ENCODE measurements at places on chromosomes 11 and 22.

DNA sequence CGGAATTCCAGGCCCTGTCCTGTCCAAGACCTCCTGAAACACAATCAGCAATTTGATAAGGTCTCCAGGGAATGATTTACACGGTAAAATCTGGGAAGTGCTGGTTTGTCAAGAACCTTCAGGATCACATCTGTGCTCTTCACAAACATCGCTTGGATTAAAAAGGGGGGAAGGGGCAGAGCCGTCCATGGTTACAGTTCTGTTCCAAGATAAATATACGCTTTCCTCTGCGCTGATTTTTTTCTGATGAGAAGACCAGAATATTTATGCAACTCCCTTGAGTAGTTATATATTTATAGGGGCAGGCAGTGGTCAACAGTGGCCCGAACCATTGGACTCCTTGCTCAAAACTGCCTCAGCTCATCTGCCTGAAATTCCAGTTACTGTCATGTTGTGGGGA is 9.2 kb upstream of the APOL5 start:
- no peak for DNase-seq

GRCh38 chr11:131418189-131418588 is 47.8 kb downstream of the NTM start:
- no peak for DNase-seq

DNA sequence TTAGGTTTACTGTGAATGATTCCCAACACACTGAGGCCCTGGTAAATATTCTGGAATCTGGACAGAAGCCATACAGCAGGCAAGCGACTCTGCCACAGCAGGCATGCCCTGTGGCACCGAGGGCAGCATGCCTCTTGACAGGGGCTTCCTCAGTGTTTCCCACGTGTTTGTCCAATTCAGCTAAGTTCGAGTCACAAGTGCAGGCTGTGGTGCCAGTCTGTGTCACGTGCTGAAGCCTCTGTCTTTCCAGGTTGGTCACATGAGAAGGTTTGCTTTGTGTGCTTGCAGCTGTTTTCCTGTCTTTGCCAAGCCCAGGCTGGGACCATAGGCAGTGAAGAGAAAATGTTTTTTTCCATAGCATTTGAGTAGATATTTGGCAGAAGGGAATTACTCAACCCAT is 2.4 kb upstream of the PPFIBP2 start:
- no peak for DNase-seq

GRCh38 chr22:36764641-36765040 is 11.3 kb downstream of the IFT27 start:
- DNase-seq: no peak

- DNase-seq: no peak
Observed at GRCh38 chr11:115428306-115428705, 75.9 kb downstream of the CADM1 start.

DNA sequence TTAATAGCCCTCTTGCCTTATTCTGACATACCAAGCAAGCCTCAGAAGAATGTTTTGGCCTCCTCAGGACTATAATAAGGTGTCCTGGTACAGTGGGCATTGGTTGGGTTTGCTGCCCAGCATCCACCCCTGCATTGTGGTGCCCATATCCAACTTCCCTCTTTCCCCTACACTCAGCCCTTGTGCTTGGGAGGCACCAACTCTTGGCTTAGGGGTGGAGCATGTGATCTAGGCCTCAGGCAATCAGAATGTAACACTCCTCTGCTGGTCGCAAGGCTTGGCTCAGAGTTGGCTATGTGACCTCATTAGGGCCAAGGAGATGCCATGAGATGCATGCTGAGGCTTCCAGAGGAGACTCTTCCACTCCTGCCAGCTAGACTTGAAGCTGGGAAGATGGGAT is 123.0 kb downstream of the CSNK2A3 start:
- no peak for DNase-seq

- DNase-seq: no peak
Observed at GRCh38 chr22:24026056-24026455, 15.0 kb downstream of the CABIN1 start.

GRCh38 chr22:48153726-48154125 is 1391.3 kb downstream of the TBC1D22A start:
- DNase-seq: no peak

- no peak for DNase-seq
Observed at GRCh38 chr22:48842976-48843375, 984.7 kb downstream of the BRD1 start.

- peak; percentile 47 for DNase-seq
Observed at GRCh38 chr22:29245626-29246385, 22.0 kb downstream of the RHBDD3 start.

GRCh38 chr11:101508370-101508769 is 75.4 kb downstream of the TRPC6 start:
- no peak for DNase-seq

DNA sequence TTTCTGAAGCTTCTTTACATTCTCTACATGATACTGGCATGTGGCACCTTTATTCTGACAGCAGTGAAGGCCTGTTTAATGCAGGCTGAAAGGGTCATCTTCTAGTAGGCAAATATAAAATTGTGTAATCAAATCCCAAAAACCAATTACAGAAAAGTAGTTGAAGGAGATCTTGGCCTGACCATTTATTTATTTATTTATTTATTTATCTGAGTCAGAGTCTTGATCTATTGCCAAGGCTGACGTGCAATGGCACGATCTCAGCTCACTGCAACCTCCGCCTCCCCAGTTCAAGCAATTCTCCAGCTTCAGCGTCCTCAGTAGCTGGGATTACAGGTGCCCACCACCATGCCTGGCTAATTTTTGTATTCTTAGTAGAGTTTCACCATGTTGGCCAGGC is 22.7 kb upstream of the CECR2 start:
- DNase-seq: no peak

DNA sequence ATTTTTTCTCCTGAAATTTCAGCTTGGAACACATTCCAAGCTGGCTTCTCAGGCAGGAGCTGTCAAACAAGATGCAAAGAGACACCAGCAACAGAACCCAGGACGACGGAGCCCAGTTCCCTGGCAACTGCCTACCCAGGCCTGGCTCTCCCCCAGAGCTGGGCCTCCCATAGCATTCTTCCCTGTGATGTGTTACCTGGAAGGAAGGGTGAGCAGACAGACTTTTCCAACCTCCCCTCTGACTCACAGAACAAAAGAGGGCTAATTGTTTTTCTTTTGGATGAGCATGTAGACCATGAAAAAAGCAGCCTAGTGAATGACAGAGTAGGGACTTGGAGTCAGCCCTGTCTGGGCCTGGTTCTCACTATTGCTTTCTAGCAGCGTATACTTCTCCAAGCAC is 55.3 kb upstream of the BMAL1 start:
- DNase-seq: no peak

DNA sequence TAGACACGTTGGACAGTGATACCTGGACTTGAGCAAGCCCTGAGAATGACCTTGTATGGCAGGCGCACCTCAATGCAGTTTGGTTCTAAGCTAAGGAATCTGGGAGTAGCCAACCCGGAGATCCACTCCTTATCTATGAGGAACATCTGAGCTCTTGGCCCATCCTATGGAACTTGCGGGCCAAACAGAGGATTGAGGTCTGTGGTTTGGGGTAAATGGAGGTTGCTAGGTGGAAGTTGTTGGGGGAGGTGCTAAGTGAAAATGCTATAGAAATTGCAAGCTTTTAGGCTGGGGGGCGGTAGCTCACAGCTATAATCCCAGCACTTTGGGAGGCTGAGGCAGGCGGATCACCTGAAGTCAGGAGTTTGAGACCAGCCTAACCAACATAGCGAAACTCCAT is 8.9 kb downstream of the GDPD5 start:
- no peak for DNase-seq

DNA sequence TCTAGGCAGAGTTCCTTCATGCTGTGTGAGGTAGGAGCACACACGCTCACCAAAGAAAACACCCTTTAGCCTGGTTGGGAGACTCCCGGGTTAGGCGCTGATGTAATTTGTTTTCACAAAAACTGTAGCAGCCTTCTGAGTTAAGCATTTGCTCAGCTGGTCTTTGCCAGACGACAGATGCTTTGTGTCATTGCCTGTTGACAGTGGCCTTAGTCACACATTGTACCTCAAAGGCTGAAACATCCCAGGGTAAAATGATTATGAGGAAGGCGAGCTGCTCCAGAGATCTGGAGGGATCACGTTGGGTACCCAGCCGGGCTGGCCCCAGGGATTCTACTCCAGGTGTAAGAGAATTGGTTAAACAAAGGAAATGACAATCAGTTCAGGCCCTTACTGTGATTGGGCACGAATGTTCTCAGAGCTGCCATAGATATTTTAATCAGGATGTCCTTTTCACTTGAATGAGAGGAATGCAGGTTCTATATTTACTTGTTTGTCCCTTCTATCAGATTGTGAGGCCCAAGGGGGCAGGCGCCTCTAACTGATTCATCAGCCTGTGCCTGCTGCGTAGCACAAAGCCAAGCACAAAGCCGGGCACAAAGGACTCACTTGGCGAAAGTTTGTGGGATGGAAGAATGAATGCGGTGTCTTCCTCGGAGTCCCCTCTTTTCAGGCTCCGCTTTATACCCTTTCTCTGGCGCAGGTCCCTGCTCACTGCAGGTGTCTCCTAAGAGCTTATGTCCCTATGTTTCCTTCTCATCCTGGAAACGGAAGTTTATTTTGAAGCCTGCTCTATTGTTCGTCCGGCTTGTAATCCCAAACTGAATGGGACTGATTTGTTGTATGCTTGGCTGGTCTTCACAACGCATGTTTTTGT is 47.1 kb downstream of the ADM start:
- no peak for DNase-seq

GRCh38 chr11:45551191-45551713 is 114.2 kb downstream of the CHST1 start:
- DNase-seq: no peak

Data from stimulated activated CD8-positive, alpha-beta memory T cell treated with anti-CD3 and anti-CD28 coated beads, Interleukin-2, amount 100 ng/mL, for 1 hour (primary cell).